ENCODE measurements at places on chromosomes 6 and 20. TPM values are rescaled to one million over a fixed set of nuclear protein-coding genes. Genes with fewer than 3 reads are reported as not detected.

GRCh38 chr6:74631564-74631963 lies 574.3 kb downstream of the COL12A1 start:
- peak; percentile 23 for DNase-seq

GRCh38 chr6:6788394-6789032 lies 200.0 kb downstream of the LY86 start:
- DNase-seq: no peak

The SLC22A3 gene
- total RNA-seq: 0.07 TPM

DNA sequence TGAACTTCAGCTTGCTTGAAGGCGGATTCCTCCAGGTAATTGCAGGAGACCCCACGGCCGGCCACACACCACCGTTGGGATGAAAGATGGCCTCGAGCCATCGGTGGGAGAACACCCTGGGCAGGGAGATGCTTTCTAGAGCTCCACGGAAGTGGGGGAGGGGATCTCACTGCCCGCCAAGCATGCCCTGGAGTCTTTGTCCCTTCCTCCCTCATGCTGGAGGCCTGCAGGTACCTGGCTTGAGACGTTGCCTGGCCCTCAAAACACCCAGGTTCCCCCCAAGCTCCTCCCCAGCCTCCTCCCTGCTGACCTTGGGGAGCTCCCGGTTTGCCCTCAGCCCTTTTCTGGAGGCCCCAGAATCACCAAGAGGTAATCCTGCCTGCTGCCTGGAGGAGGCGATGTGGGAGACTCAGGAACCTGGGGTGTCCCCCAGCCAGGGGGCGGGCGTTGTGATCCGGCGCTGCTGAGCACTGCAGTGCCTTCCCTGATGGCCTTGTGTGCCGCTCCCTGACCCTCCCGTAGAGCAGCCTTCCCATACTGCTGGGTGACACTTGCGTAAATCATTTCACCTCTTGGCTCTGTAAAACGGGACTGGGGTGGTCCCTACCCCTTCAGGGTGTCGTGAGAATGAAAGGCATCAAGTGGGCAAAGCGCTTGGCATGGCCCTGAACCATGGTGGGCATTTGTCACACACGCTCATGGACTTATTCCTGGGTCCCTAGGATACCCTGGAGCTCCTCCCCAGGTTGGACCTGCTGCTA lies 91.4 kb downstream of the CEBPB start:
- no peak for DNase-seq

- no peak for DNase-seq
Observed at GRCh38 chr6:75334266-75335040, 49.9 kb upstream of the TMEM30A start.

- DNase-seq: no peak
Observed at GRCh38 chr6:143097224-143097795, 36.6 kb downstream of the AIG1 start.

DNA sequence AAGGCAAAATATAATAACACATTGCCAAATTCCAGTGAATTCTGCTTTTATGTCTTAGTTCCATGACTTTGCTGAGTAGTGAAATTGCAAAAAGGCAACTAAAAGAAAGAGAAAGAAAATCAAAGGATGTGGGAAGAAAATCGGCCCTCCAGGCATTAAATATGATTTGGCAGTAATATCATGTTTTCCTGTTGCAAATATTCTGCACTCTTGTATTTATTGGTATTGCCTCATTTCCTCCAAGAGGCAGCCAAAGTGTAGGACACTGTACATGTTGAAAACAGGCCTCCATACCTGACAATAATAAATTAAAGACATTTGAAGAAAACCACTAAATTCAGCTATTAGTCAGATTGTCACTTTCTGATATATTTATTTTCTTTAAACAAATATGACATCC lies 460.0 kb upstream of the NOX3 start:
- no peak for DNase-seq

DNA sequence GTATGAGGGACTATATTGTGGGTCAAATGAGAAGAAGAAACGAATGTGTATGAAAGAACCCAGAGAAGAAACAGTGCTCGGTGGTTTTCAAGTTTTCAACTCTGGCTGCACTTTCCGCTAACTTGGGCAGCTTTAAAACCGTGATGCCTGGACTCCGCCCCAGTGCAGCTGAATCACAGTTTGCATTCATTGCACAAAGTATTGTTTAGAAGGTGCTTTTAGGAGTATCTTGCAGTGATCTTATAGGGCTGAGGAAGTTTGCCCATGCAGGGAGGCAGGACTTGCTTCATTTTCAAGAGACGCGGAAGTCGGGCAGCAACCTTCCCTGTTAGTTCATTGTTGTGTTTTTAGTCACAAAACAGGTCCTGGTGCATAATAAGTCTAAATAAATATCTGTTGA lies 52.7 kb downstream of the RSPH3 start:
- no peak for DNase-seq

The SRXN1 gene
- 811 TPM for total RNA-seq

DNA sequence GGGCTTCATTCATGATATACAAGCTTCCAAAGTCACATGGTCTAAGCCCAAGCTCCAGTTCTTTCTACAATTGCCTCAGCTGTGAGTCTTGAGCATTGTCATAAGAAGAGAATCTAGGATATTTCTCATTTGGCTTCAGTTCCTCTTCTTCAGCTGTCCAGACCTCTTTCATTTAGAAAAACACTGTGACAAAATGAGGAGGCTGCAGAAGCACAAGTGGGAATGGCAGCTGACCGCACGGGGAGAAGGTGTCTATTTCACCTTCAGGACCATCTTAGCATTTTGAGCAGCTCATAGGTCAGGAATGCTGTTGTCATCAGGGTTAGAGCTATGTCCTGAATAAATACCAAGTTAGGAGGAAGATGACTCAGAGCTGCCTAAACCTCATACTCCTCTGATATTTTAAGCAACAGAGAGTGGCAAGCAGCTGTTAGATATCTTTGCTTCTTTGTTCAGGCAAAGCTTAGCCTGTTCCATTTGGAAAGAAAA lies 390.1 kb upstream of the CITED2 start:
- peak; percentile 61 for DNase-seq

- peak; percentile 75 for DNase-seq
Observed at GRCh38 chr6:33700391-33701050, 11.0 kb downstream of the UQCC2 start.

The OLIG3 gene
- total RNA-seq: 0.12 TPM

The LY86 gene
- total RNA-seq: not detected

DNA sequence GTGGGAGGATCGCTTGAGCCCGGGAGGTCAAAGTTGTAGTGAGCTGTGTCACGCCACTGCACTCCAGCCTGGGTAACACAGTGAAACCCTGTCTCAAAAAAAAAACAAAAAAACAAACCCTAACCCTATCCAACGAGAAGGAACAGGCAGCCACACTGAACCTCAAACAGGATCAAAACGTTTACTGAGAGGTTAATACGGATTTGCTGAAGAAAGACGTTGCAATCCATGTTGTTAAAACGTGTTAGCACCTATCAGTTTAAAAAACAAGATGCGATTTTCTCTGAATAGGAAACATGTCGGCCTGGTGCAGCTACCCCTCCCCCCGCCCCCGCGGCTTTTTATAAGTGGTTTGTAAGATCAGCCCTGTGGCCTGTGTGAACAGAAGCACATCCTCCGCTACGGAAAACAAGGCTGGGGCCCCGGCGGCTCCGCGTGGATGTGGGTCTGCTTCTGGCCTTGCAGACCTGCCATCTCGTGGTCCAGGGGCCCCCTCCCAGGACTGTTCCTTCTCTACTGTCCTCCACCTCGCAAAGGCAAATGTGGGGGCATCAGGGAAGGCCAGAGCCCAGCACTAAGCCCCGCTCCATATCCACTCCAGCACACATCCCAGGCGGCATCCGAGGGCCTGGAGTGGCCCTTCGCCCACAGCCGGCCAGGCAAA lies 11.4 kb downstream of the SLC2A4RG start:
- DNase-seq: no peak

The RTN4IP1 gene
- total RNA-seq: 14.8 TPM

The RIMS1 gene
- not detected for total RNA-seq

DNA sequence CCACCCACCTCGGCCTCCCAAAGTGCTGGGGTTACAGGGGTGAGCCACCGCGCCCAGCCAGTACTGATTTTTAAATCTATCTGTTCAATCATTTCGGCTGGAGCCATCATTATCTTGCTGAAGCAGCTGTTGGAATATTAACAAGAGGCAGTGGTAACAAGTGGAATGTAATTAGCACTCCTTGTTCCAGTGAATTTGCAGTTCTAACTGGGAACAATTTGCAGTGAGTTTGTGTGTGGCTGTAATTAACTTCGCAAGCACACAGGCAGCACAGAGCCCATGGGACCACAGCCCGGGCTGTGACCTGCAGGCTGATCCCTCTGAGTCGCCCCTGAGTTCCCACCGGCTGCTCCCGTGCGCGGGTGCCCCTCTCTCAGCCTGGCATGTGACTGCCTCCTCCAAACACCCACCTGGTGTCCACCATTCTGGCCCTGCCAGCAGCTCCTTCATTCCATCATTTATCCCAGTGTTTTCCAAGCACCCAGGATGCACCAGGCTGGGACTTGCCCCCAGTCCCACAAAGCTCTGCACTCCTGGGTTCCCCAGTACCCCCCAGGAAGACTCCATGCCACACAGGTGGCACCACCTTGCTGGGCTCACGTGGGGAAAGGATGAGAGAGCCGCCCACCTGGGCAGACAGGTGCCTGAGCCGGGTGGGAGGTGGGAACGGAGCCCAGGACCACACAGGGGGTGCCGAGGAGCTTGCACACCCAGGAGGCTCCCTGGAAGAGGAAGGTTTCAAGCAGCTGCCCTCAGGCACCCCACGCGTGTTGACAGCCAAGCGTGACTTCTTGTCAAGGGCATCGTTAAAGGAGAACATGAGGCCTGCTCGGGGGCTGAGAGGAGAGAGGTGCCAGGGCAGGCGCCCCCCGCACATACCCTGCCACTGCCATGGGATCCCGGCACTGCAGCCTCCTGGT lies 75.2 kb downstream of the YTHDF1 start:
- DNase-seq: no peak

GRCh38 chr6:165458134-165458533 lies 148.7 kb upstream of the C6orf118 start:
- no peak for DNase-seq

- no peak for DNase-seq
Observed at GRCh38 chr6:146545581-146545980, 1.9 kb downstream of the RAB32 start.

DNA sequence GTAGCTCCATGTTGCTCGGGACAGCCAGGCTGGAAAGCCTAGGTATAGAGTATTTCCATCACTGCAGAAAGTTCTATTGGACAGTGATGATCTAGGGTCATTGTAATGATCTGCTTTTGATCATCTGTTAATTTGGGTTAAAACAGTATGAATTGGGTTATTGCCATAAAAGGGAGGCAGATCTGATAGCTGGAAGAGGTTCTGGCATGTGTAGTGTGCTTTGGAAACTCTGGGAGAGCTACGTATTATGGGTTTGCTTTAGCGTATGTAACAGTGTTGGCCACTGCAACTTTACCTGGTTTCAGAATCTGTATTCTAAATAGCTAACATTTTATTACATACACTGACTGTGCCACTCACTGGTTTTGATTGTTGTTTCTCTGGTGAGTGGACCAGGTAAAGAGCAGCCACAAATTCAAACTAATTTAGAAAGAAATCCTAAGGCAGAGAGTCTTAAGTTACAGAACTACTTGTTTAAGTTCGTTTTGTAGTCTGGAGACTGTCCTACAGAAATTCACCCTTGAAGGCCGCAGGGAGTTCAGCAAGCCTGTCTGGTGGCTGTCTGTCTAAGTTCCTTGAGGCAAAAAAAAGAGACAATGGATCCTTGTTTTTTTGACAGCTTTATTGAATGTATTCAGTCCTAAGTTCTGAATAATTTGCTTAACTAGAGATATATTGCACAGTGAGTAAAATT lies 300.3 kb downstream of the PRL start:
- no peak for DNase-seq

- DNase-seq: no peak
Observed at GRCh38 chr20:34776177-34776576, 49.3 kb downstream of the NCOA6 start.

GRCh38 chr20:63135411-63135810 lies 80.5 kb downstream of the YTHDF1 start:
- no peak for DNase-seq

DNA sequence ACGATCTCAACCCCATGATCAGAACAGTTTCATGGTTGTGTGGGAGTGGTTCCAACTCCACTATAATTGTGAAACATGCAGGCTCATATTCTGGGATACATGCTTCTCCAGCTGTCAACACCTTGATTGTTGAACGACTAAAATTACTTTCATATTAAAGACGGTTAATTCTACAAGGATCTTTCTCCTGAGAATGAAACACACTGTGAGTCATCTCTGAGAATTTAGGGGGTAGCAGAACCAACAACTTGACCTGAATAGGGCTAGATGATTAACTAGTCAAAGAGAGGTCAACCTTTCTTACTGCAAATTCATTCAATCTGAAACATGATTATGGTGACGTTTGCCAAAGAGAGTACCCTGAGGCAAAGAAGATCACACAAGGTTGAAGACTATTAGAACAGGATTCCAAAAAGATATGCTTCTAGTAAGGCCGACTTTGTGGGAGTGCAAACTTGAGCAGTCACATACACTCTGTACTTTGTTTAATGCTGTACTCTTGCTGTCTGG lies 175.2 kb upstream of the CITED2 start:
- no peak for DNase-seq

GRCh38 chr6:119110601-119111548 lies 32.4 kb upstream of the FAM184A start:
- DNase-seq: peak; percentile 30

The TSHZ2 gene
- total RNA-seq: not detected

DNA sequence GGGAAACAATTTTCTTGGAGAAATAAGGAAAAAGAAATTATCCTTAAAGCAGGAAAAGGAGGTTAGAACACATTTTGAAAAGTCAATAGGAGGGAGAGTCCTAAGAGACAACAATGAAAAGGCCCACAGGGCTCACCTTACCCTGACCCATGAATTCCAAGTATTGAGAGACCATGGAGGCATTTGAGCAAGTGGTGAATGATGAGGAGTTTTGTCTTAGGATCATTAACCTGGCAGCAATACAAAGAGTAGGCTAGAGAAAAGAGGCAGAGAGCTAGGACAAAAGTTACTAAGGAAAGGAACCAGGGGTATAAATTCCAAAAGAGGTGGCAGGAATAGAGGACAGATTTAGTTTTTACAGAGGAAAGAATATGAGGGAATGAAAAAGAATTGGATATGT lies 44.7 kb downstream of the PACRG start:
- no peak for DNase-seq

DNA sequence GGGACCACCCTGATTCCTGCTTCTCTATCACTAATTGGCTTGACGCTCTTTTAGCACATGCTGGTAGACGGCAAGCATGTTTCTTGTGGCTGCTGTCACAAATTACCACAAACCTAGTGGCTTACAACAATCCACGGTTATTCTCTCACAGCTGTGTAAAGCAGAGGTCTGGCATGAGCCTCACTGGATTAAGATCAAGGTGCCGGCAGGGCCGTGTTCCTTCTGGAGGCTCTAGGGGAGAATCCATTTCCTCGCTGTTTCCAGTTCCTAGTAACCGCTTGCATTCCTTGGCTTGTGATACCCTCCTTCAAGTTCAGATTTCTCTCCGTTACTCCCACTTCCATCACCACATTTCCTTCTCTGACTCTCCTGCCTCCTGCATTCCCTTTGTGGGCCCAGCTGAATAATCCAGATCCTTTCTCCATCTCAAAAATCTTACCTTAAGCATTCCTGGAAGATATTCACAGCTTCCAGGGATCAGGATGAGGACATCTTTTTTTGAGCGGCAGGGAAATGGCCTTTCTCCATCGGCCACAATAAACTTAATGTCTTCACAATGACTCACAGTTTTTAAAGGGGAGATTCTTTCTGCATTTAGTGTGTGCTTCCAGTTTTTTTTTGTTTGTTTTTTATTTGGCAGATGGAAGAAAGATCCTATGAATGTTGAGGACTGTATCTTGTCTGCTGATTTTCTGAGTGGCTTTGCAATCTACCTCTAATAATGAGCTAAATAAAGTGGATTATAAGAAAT lies 39.9 kb downstream of the BMP6 start:
- DNase-seq: no peak

- no peak for DNase-seq
Observed at GRCh38 chr6:1971612-1972011, 273.8 kb downstream of the GMDS start.
